Kidney epithelial cell (primary cell): ENCODE measurements at places on chromosomes 4 and X. TPM values are rescaled to one million over a fixed set of nuclear protein-coding genes. Genes with fewer than 3 reads are reported as not detected.
A peak's percentile ranks its signal among the peaks of the same experiment; 100 is the strongest.

PPP4R3C gene
- total RNA-seq, result not detected in 2 replicates

CD38 gene
- 0.04 TPM in 1 of 2 replicates, not detected in the other for total RNA-seq

CDS1 gene
- total RNA-seq, result 18.8 and 18.9 TPM in 2 replicates

FAM184B gene
- total RNA-seq, result under 0.01 TPM in 2 replicates

GDPD2 gene
- 0.07 TPM in 1 of 2 replicates, not detected in the other for total RNA-seq

SPACA5 gene
- total RNA-seq, result not detected in 2 replicates

RAB33B gene
- total RNA-seq, result 9.3 and 9.6 TPM in 2 replicates

SLC4A4 gene
- total RNA-seq, result 2.7 and 2.9 TPM in 2 replicates

MRPL1 gene
- total RNA-seq, result 32.0 and 35.8 TPM in 2 replicates

ANXA3 gene
- total RNA-seq, result 271 and 297 TPM in 2 replicates

ERVMER34-1 gene
- total RNA-seq, result 3.5 and 4.0 TPM in 2 replicates

PPA2 gene
- 70.0 and 96.3 TPM in 2 replicates for total RNA-seq

PABPC1L2A gene
- total RNA-seq, result not detected in 2 replicates

HPGDS gene
- total RNA-seq, result not detected in 2 replicates

RBMXL3 gene
- not detected in 2 replicates for total RNA-seq

ADAM29 gene
- total RNA-seq, result not detected in 2 replicates

MAGEB3 gene
- not detected in 2 replicates for total RNA-seq

UGT2B15 gene
- total RNA-seq, result not detected in 2 replicates

PNMA6A gene
- 7.8 and 7.9 TPM in 2 replicates for total RNA-seq

DNA sequence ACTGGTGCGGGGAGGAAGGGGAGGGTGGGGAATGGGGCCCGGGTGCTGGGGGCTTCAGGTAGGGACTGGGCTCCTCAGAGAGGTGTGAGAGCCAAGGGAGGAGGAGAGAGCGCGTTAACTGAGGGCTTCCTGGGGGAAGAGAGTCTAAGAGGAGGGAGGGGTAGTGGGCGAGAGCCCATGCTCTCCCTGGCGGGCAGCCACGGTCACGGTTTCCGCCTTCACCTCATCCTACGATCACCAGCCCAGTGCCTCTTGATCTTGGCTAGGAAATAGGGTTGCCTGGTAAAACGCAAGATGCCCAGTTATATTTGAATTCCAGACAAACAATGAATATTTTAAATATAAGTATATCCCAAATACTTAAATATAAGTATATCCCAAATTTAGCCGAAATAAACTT is 60.8 kb upstream of the GRPEL1 start:
- no peak for DNase-seq

DNA sequence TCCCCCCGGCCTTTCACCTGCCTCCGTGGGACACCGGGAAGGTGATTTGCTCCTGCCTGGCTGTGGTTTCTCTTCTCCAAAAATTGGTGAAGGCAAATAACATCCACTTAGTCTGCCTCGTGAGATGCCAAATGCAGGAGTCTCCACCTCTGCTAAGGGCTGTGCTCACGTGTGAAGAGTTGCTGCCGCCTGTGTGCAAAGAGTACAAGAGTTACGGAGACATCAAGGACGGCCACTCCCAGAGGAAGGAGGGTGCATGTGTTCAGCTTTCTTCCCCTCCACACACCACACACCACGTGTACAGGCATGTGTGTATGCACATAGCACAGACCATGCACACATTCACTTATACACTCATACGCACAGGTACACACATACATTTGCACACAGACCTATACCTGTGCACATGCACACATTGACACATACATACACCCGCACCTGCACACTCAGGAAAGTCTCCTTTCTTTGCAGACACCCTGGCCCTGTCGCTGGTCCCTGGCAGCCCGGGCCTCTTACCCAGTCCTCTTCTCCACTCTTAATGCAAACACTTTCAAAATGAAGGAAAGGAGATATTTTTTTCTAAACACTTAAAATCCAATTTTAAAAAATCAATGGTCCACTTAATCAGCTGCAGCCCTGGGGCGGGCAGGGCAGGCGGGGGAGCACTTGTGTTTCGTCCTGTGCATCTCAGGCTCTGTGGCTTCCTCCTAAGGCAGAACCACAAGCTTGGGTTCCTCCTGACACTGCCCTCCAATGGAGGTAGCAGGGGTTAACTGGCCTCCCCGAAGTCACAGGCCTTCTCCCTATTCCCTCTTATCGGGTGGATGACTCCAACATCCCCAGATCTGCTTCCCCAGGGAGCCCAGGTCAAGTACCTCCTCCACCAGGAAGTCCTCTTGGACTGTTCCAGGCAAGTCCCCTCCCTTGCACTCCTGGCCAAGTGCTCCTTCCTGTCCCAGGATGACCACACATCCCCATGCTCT is 103.0 kb downstream of the CPZ start:
- DNase-seq, result no peak

DNA sequence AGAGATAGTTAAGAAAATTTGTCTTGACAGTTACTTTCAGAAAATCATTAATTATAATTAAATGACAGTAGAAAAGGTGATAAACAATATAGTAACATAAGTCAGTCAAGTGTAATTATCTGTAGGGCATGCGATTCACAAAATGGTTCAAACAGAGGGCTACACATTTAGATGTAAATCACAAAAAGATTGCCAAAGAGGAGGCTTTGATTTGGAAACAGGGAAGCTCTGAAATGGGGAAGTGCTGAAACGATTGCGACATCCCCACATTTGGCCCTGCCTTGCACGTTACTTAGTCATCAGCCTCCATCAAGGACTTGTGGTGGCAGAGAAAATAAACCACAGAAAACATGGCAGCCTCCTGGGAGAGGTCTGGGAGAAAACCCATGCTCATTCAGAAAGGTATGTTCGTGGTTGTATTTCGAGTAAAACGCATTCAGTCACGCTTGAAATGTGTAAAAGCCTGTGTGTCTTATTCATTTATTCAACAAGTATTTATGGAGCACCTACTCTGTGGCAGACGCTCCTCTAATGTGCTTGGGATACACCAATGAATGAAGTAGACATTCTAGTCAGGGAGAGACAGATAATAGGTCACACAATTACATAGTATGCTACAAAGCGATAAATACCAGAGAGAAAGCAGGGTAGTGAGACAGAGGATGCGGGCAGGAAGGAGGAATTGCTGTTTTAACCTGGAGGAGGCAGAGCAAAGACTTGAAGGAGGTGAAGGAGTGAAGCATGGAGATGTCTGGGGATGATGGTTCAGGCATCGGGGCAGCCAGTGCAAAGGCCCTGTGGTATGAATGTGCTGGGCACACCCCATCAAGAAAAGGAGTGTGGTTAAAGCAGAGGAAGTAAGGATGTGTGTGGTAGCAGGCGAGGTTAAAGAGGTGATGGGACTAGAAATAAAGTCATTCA is 7.8 kb downstream of the RBM47 start:
- peak; percentile 96 for DNase-seq

- DNase-seq, result no peak
Observed at GRCh38 chrX:98263135-98263534, 1379.4 kb downstream of the RPA4 start.

- peak; percentile 42 for DNase-seq
Observed at GRCh38 chr4:90127223-90127705, at the start of gene CCSER1. Gene CCSER1, plus strand, starts transcription at chr4:90127394.

GRCh38 chr4:163966612-163967011 is 472.1 kb downstream of the TMA16 start:
- DNase-seq, result no peak

DNA sequence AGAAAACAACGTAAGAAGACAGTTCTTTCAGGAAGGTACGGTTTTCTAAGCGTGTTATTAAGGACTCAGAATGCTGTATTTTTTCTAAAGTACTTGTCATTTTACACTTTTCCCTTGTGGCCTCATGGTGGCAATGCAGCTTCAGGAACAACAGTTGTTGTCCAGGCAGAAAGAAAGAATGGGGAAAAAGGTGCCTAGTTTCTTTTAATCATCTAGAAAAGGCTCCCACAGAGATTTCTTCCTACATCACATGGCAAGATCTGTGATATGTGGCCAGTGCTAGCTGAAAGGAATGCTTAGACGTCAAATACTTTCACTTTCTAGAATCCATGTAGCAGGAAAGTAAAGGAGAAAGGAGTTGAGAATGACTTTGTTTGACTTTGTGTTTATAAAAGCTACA is 49.0 kb upstream of the TRAM1L1 start:
- DNase-seq, result peak; percentile 88

DNA sequence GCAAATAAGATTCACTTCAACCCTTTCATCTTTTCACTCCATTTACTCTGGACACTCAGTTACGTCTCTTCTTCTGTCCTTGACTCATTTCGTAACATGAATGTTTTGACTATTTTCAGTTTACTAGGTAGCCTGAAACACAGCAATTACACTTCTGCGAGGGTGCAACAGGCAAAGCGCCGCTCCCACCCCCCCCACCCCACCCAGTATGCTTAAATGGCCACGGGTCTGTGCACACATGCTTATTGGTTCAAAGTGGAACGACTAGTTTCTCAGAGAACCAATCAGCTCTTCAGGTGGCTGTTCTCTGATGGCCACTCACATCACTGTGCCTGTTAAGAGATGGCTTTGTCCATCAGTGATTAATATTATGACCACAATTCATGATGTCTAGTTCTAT is 3.5 kb downstream of the BEND4 start:
- DNase-seq, result no peak

GRCh38 chr4:152849350-152849749 is 69.6 kb downstream of the ARFIP1 start:
- DNase-seq, result no peak

DNA sequence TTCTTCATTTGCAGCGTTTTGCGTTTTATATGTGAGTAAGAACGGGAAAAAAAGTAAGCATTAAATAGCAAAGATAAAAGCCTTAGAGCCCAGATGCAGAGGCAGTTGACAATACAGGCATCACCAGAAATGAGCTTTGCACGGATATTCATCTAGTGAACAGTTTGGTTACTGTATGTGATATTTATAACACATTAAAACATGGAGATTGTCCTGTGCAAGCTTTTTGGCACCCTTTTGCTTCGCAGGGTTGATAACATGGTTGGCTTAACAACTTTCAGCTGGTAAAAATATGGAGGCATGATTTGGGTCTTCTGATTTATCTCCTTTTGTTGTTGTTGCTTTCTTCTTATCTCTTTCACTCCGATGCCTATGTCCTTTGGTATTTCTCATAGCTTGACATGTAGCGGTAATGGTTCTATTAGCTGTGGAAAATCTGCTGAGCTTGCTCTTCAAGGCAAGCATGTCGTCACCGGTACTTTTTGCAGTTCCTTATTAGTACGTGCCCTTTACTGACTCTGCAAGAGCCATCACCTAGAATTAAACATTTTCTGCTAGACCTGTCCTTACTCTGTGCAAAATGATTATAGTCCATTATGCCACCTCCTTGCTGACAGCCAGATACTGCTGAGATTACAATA is 102.9 kb downstream of the PCDH7 start:
- DNase-seq, result no peak

DNA sequence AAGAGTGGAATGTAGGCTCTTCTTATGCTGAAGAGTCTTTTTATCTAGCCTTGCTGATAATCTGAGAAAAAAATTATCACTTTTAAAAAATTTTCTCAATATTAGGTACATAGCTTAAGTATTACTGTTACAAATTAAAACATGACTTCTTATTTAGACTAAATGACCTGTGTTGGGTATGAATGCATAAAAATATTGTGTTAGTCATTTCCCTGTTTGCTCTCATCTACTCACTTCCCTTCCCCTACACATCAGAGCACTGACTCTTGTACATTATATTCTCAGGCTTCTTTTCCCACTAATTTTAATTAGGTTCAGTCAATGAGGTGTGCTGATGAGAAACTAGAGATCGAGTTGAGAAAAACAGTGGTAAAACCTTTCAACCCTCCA is 881.0 kb downstream of the PCDH18 start:
- peak; percentile 10 for DNase-seq

DNA sequence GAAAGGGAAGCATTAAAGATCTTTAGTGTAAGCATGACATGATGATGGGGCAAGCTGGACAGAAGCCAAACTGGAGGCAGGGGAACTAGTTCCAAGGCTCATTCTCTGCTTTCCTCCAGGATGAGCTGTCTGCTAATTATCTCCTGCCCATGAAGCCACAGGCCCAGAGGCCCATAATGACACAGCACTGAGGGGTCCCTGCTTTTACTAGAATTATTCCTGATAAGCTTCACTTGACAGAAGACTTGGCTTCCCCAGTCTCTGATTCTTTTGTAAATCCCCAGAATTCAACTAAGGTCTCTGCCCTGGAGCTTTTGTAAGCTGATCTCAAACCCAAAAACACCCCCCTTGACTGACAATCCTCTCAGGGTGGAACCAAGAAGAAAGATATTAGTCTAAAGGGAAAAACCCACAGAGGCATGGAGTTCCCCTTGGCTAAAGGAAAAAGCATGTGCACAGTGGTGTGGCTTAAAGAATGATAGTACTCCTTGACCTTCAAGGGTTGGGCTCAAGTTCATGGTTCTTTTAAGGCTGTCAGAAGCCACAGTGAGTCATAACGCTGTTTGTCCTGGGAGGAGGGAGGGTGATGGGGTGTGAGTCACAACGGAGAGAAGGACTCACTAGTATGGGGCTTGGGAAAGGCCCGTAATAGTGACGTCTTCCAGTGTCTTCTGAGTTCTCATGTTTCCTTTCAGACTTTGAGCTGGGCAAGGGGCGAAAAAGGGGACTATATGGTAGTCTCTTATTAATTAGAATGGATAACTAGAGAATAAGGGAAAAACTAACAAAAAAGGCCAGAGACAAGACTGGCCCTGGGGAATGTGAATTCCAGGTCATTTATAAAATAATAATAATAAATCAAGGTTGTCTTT is 146.0 kb upstream of the CPEB2 start:
- DNase-seq, result peak; percentile 97

DNA sequence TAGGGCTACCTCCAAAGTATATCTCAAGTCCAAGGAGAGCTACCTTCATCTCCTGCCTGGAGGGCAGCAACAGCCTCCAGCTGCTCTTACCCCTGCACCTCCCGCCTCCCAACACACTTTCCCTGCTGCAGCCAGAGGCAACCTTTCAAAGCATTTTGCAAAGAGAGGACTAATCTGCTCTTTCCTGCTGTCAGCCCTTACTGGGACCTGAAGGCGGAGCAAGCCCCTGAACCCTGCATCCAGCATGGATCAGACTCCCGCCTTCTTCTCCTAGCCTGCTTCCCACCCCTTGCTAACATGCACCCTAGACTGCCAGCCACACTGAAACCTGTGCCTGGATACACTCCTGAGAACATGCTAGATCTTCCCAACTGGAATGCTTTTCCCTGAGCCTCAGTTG is 37.7 kb upstream of the VMA21 start:
- no peak for DNase-seq

- no peak for DNase-seq
Observed at GRCh38 chr4:169210504-169211118, 60.1 kb downstream of the SH3RF1 start.

DNA sequence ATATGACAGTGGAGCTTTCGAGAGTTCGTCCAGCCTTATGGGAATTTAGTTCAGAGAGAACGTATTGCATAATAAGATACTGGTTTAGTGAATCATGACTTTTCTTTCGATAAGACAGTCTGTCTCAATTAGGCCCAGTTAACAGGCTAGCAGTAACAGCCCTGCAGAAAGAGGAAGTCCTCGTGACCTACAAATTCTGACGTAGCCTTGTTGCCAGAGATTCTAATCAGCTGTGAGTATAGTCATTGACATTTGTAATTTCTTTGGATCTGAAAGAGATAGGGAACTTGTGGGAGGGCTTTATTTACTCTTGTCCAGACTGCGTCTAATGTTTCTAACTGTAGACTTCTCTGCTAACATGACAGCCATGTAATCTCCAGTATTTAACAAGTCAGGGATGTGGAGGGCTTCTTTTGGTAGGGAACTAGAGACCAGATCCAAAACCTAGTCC is 15.8 kb downstream of the ART3 start:
- peak; percentile 52 for DNase-seq

GRCh38 chrX:38060331-38060878 is 54.1 kb downstream of the SYTL5 start:
- DNase-seq, result no peak
